ENCODE measurements at places on chromosomes 1 and 21.

- no peak for DNase-seq
Observed at GRCh38 chr1:227921461-227922185, 26.1 kb downstream of the WNT9A start.

DNA sequence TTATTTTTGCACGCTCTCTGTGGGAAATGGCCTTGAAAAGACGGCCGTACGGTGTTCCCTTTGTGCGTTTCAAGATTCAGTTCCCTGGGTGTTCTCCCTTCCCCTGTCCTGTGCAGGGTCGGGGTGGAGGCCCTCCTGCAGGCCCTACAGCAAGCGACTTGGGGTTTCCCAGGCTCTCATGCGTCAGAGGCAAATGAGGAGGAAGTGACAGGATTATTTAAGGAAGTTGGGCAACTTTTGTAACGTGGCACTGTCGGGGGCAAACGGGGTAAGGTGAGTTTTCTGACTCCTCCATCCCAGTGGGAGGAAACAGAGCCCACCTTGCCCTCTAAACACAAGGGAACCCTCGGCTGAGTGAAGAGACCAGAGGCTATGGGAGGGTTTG is 16.1 kb upstream of the AJAP1 start:
- no peak for DNase-seq

GRCh38 chr1:27099135-27099586 is 55.8 kb downstream of the SLC9A1 start:
- DNase-seq = peak; percentile 65

- DNase-seq = peak; percentile 82
Observed at GRCh38 chr1:243917177-243917862, 67.3 kb upstream of the AKT3 start.

- no peak for DNase-seq
Observed at GRCh38 chr1:151474745-151475144, 15.5 kb upstream of the POGZ start.

- no peak for DNase-seq
Observed at GRCh38 chr1:53432611-53433010, 26.6 kb upstream of the DMRTB1 start.

- DNase-seq = peak; percentile 95
Observed at GRCh38 chr1:23194119-23194984, 22.9 kb downstream of the HTR1D start.

- peak; percentile 42 for DNase-seq
Observed at GRCh38 chr1:76494807-76495206, 372.5 kb upstream of the ST6GALNAC5 start.

DNA sequence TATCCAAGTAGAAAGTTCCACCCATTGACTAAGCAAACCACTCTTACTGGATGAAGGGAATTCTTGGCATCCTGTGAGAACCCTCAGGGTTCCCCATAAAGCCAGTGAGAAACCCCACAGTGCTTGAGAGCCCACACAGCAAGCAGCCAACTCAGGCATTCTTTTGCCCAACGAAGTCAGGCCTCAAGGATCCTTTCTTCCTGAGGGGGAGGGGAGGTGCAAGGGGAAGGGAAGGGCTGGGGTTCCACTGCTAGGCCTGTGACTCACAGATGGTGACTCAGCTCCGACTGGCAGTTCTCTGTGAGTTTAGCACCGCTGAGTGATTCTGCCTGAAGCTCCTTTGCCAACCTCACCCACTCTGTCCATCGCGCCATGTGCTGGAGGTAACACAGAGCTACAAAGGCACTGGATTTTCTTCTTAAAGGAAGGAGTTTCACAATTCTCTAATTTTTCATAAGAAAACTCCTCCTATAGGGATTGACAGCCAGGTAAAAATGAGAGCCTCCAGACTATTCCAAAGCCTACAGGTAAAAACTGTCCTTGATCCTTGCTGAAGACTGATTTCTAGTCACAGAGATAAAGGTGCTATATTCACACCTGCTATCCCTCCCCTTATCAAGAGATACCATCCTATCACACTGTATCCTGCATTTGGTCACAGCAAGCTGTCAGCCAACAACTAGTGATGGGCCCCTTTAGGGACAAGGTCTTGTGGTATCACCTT is 4.8 kb downstream of the ENO1 start:
- DNase-seq = peak; percentile 98

DNA sequence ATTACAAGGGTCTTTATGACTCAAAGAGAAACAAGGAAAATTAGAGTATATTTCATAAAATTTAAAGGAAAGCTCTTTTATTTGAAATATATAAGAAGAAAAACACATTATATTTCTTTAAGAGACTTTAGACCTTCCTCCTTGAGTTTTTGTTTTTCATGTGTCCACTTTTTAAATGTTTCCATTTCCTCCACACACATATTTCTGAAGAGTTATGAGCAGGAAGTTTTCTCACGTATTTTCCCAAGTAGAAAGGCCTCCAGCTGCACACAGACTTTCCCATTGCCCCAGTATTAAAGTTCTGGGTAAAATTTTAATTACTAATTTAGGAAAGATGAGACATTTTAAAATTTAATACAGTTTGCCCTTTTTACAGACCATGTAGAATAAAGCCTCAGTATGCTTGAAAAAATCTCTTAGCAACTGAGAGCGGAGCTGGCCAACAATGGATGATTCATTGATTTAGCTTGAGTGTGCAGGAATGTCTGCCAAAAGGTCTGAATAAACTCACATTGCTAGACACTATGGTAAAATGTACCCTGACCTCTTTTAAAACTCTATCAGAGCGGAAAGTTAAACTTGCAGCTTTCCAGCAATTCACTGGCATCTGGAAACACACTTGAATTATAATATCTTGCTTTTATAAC is 57.9 kb downstream of the DDAH1 start:
- peak; percentile 96 for DNase-seq

DNA sequence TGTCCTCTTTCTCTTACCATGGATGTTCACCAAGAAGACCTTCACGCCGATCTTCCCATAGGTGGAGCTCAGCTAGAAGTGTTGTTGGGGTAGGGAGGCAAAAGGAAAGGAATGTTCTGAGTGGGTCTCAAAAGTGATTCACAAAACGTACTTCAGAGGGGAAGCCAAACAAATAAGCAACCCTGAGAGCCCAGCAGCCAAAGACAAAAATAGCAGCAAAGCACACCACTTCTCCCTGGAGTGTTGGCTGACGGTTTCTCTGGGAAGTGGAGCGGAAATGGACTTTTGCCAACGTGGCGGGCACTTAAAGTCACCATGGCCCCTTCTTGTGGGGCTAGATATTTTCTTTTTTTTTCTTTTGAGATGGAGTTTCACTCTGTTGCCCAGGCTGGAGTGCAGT is 23.1 kb downstream of the SLC26A9 start:
- peak; percentile 39 for DNase-seq

- DNase-seq = no peak
Observed at GRCh38 chr1:78790174-78790573, 140.5 kb downstream of the IFI44 start.
